ENCODE measurements at places on chromosomes 13 and 19.

GRCh38 chr13:50592412-50593155 is 250.9 kb downstream of the DLEU7 start:
- no peak for ATAC-seq

DNA sequence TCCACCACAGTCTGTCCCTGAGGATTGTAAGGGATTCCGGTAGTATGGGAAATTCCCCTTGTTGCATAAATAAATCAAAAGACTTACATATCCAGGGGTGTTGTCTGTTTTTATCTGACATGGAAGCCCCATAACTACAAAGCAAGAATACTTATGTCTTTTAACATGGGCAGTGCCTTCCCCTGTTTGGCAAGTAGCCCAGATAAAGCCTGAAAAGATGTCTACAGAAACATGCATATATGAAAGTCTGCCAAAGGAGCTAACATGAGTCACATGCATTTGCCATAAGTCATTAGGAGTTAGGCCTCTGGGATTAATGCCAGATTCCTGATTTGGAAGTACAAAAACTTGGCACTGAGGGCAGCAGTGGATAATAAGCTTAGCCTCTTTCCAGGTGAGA is 62.1 kb downstream of the ZNF737 start:
- no peak for ATAC-seq

DNA sequence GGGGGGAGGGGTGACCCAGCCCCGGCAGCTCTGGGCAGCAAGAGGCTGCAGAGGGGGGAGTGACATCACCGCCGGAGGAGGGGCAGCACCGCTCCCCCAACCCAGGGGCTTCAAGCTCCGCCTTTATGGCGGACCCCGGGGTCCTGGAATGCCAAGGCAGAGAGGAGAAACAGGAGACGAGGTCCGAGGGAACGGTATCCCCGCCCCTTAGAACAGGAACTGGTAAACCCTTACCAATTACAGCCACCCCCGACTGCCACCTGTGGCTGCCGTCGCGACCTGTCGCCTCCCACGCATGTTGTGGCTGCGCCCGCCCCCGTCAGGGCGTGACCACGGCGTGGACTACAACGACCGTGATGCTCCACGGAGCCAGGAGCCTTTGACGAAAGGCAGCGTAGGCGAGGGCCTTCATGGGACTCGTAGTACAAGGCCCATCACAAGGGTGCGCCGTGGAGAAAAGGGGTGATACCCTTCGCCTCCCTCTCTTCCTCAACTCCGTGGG is 4.1 kb upstream of the KCNC3 start:
- peak; percentile 66 for ATAC-seq

DNA sequence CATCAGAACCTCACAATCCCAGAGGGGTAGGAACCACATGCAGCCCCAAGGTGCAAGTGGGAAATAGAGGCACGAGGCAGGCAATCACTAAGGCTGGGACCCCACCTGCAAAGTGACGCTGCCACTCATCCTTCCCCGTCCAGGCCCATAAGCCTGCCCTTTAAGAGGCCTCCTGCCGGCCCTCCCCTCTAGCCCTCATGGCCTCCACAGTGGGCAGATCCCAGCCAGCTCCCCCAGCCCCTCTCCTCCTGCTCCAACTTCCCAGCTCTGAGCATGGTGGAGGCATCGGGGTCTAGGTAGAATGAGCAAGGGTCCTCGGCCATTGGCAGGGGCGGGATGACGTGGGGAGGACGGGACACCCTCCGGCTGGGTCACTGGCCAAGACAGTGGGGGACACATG is 2.7 kb downstream of the ZSCAN18 start:
- no peak for ATAC-seq

GRCh38 chr13:66855131-66855530 is 375.0 kb downstream of the PCDH9 start:
- no peak for ATAC-seq

DNA sequence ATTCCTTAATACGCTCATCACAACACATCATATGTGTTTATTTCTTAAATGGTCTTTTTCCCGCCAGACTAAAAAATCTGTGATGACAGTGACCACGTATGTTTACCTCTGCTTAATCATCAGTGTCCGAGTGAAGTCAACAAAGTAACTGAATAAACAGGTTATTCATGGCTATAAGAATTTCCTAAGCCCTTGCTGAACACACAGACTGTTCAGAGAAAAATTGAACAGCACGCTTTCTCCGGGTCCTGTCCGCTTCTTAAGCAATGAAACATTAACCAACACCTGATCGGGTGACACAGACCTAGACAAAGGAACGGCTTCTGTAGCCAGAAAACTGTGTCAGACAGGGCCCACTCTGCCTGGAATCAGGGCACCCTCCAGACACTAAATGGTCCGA is 14.3 kb downstream of the SAFB2 start:
- no peak for ATAC-seq

DNA sequence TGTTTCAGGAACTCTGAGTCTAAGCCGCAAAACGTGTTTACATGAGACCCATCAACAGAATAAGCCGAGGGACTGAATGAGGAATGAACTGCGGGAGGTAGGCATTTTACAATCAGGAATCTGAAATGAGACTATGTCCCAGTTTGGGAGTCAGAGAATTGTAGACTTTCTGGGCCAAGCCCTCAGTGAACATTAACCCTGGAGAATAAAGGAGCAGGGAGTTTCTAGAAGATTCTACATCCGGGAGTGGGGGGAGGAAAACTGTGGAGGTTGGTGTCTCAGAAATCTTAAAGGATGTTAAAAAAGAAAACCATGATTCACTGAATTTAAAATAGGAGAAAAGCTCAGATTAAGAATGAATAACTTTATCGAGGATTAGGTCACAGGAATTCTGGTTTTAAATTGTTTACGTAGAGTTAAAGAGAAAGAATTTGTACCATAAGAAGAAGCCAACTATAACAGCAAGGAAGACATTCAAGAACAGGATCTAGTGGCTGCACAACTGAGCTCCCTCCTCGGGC is 18.5 kb downstream of the RFX2 start:
- ATAC-seq: no peak

- ATAC-seq: no peak
Observed at GRCh38 chr13:93603043-93603442, 376.4 kb downstream of the GPC6 start.

GRCh38 chr13:53545340-53545941 is 516.8 kb downstream of the OLFM4 start:
- ATAC-seq: peak; percentile 27

DNA sequence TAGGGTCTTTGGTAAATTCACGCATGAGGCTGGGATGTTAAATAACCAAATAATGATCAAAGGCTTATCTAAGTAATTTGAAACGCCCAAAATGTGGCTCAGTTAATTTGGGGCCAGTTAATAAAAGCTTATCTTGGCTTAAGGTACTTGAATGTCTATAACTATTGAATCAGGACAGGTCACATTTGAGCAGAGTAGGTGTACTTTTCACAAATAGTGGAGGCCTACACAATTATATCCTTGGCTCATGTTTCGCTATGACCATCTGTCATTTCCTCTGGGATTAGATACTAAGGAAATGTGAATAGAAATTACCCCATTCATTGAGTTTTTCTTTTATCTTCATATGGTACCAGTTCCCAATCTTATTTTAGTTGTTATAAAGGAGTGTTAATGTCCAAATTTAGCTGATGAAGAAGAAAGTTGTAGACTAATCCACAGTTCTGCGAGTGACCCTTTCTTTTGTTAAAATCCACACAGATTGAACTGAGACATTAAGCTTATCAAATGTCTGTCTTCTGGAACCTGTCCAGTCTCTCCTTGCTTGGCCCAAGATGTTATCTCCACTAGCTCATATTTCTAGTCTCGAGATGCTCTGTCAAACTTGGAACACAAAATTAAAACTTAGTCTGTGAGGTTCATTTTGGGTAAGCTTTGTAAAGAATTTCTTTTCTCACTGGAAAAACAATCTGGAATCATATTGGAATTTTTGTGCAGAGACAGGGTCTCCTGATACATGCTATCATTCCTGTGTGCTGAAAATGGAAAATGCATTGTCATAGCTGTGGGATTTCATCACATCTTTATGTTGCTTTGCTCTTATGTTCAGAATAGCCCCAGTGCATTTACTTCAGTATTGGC is 31.0 kb downstream of the SLAIN1 start:
- ATAC-seq: no peak

- ATAC-seq: no peak
Observed at GRCh38 chr19:4396949-4397783, 3.2 kb downstream of the SH3GL1 start.

Data from stimulated activated memory B cell treated with anti-CD40 and anti-IgM and Interleukin-4, amounts not matched to agents 10 μg/mL and 1 μg/mL and 100 μg/mL, for 72 hours (primary cell).